Caudate nucleus (tissue), 63 donors: ENCODE measurements at places on chromosomes 12 and 14.

DNA sequence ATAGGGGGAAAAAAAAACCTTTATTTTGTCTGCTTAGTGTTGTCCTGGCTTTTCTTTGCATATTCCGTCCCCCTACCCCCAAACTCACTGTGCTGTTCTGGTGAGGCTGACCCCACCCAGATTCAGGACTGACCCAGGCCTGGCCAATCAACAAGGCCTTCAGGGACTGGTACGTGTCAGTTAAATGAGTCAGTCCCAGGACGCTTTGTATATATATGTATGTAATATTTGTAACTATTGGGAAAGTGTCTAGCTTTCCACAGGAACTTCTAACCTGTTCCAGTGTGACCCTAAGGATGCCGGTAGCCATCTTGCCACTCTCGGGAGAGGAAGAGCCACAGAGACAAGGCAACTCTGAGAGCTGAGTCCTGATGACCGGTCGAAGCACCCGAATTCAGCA, 107.4 kb downstream of the VCPKMT start:
- no peak for DNase-seq

- no peak for DNase-seq
Measured at GRCh38 chr12:24360057-24360456, 410.6 kb upstream of the SOX5 start.

- DNase-seq = no peak
Measured at GRCh38 chr14:30988509-30988908, 36.9 kb upstream of the AP4S1 start.

- no peak for DNase-seq
Measured at GRCh38 chr12:132716356-132716755, 5.7 kb downstream of the PGAM5 start.

- DNase-seq = no peak
Measured at GRCh38 chr14:52253503-52253902, 14.0 kb upstream of the PTGDR start.

DNA sequence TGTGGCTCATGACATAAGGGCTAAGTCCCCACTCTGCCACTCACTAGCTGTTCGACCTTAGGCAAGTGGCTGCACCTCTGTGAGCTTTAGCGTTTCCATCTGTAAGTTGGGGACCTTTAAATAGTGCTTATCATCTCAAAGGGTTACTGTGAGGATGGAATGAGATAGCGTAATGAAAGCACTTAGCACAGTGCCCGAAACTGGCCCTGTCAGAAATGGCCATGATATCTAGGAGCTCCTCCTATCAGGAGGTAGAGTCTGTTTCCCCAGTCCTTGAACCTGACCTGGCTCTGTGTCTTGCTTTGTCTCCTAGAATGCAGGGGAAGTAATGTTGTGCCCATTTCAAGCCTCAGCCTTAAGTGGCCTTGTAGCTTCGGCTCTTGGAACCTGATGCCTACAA, 211.0 kb downstream of the RBM19 start:
- no peak for DNase-seq

DNA sequence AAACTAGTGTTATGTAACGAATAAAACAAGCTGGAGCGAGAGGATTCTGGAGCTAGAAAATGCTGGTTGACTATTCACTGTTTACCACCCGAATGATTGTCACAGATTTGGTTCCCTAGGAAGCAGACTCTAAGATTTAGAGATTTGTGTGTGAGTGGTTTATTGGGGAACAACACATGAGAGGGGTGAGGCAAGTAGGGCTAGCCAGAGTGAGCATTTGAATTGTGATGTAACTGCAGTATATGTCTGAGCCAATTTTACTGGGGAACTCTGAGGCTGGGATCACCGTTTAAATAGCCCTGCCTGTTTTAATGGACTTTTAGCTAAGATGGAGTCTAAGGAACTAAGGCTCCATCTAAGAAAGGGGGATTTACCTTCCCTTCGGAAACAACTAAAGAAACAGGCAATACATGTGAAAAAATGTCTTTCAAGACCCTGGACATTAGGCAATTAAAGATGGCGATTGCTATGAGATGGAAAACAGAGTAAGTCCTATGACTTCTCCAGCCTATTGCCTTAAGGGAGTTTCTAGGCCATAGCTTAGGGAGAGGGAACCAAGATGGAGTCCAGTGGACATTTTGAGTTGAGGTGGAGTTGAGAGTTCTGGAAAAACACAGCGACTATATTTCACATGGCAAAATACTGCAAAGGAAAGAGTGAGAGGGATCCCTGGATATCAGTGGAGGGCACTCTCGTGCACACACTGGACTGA, 6.3 kb downstream of the MGP start:
- DNase-seq = no peak

DNA sequence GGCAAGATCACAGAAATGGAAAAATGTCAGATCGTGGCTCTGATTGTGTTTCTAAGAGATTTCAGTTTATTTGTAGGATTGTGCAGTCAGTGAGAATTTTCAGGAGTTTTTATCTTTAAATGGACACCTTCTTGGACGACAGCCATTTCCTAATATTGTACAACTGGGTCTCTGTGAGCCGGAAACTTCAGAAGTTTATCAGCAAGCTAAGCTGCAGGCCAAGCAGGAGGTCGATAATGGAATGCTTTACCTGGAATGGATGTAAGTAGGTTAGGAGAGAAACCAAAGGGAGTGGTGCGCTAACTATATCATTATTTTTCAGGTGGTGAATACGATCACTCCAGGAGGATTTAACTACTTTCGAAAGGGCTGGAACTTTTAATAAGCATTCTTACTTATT, 26.4 kb downstream of the APAF1 start:
- DNase-seq = no peak

DNA sequence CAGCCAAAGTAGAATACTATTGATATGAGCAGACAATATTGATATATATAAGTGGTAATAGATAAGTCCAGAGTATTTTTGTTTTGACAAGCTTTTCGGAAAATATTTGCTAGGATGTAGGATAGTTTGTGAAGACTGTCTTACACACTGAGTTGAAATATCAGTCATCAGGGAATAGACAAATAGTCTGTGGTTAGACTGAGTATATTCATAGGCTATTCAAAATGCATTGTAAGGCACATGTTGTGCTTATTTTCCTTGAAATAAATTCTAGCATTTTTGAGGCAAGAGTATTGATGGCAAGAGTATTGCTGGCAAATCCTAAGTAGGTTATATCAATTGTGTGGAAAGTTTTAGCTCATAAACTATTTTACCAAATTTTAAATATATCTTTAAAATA, 201.1 kb downstream of the LRIG3 start:
- no peak for DNase-seq

- no peak for DNase-seq
Measured at GRCh38 chr12:752695-753610, 574 bp downstream of the WNK1 start.

DNA sequence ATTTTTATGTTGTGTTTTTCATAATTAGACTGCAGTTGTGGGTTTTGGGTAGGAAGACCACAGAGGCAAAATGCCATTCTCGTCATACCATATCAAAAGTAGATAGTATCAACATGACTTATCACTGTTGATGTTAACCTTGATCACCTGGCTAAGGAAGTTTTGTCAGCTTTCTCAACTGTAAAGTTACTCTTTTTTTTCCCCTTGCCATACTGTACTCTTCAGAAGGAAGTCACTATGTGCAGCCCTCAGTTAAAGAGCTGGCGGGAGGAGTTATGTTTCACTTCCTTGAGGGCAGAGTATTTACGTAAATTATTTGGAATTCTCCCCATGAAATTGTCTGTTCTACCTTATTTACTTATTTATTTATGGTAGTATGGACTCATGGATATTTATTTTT, 78.7 kb downstream of the PRORP start:
- DNase-seq = no peak

- no peak for DNase-seq
Measured at GRCh38 chr14:89428546-89429198, 11.6 kb upstream of the FOXN3 start.

DNA sequence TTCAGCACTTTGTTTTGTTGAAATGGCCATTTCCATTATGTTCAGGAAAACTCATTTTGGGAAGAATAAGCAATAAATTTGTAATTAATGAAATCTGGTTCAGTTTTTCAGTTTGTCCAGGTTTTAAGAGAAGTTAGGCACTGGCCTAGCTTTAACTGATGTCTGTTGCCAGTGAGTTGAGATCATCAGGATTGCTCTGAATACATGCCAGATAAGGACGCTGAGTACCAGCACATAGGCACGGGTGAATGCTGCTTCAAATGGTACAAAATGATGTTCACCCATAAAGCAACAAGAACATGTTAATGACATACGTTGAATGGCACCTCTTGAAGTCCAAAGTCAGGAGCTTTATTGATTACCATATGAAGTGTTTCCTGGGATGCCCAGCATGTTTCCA, 46.5 kb downstream of the PIWIL1 start:
- DNase-seq = no peak

GRCh38 chr14:89504091-89504490, 87.1 kb upstream of the FOXN3 start:
- no peak for DNase-seq

- no peak for DNase-seq
Measured at GRCh38 chr14:106875503-106875902, 1349.1 kb downstream of the TMEM121 start.

GRCh38 chr12:12156116-12156515, 85.4 kb downstream of the BCL2L14 start:
- no peak for DNase-seq

DNA sequence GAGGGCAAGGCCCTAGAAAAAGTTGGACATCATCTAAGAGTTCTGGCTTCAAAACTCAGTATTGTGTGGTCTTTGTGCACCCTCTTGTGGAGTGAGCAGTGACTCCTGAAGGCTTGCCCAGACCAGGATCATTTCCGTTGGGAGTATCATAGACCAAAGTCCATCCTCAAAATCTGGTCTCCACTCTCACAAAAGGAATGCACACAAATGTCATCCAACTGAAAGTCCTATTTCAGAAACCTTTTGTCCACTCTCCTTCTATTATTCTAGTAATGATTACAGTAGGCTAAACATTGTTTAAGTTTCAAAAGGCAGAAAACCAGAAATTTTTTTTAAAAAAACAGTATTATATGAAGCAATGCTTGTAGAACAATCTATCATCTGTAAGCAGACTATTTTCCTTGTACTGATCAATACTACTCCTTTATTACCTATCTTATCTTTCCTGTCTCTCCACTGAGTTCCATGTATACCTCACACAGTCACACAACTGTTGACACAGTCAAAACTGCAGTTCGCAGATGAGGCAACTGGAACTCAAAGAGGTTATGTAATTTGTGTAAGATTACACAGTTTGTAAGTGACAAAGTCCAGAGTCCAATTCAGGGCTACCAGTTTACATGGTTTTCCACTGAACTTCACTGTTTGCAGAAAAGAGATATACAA, 41.4 kb downstream of the COX16 start:
- no peak for DNase-seq

- no peak for DNase-seq
Measured at GRCh38 chr14:86639146-86639545, 1109.2 kb downstream of the FLRT2 start.

- no peak for DNase-seq
Measured at GRCh38 chr12:111064154-111064553, 143.8 kb upstream of the MYL2 start.

- DNase-seq = no peak
Measured at GRCh38 chr12:67161322-67161918, 107.7 kb upstream of the CAND1 start.

DNA sequence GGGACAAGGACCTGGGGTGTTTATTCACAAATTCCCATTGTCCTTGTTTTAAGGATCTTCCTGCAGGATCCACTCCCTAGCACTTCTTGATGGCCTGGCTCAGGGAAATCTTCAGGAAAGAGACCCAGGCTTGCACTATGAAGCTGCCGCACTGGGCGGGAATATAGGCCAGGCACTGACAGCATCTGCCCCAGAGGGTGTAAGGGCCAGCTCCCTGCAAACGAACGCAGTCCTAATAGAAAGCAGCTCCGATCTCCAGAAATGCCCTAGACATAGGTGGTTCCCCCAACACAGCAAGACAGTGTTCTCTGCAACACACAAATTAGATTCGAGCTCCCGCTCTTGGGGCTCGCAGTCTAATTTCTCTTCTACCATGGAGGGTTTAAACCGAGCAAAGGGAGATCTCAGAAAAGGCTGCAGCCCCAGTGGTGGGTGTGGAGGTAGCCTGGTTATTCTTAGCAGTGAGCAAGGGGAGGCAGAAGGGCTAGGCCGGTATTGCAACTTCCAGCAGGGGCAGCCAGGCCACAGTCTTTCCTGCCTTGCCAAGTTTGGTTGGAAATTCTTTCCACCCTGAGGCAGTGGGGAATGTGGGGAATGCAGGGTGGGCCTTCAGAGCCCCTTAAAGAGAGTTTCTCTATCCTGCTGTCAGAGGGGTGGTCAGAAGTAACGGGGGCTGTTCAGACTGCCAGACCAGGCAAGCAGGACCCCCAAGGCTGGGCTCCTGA, 16.1 kb upstream of the WSCD2 start:
- DNase-seq = no peak
